ENCODE measurements at places on chromosomes 3 and 15. TPM values are rescaled to one million over a fixed set of nuclear protein-coding genes. Genes with fewer than 3 reads are reported as not detected.

Gene PTPRG
- total RNA-seq, result 1.3 TPM

Gene A4GNT
- not detected for total RNA-seq

Gene CPNE9
- 1.2 TPM for total RNA-seq

Gene PIF1
- total RNA-seq, result 2.8 TPM

Gene STRA6
- not detected for total RNA-seq

Gene OR5K2
- not detected for total RNA-seq

Gene LRRC2
- not detected for total RNA-seq

Gene DYNC1LI1
- total RNA-seq, result 38.8 TPM

Gene PARP16
- total RNA-seq, result 21.6 TPM

Gene LMOD3
- not detected for total RNA-seq

Gene GOLGA6L4
- 3.9 TPM for total RNA-seq

Gene GOLGA6L7
- total RNA-seq, result not detected

Gene LYZL4
- not detected for total RNA-seq

Gene SAMD7
- 0.12 TPM for total RNA-seq

Gene HTR3E
- not detected for total RNA-seq

Gene ADGRG7
- not detected for total RNA-seq

Gene FRMD5
- total RNA-seq, result not detected

Gene DISP2
- total RNA-seq, result 0.71 TPM

Gene P2RY1
- 0.17 TPM for total RNA-seq

Gene SLC51B
- total RNA-seq, result not detected

Gene TIMP4
- not detected for total RNA-seq

Gene RARRES1
- total RNA-seq, result not detected

Gene PTH1R
- not detected for total RNA-seq

Gene GYG1
- 16.3 TPM for total RNA-seq

Gene DPPA2
- not detected for total RNA-seq

Gene PRTG
- total RNA-seq, result not detected

Gene WDR5B
- total RNA-seq, result 12.3 TPM

Gene LCTL
- total RNA-seq, result not detected

Gene SSUH2
- not detected for total RNA-seq

Gene WDR49
- total RNA-seq, result 0.73 TPM

Gene LRRN1
- total RNA-seq, result 2.5 TPM

Gene HDC
- total RNA-seq, result not detected

Gene ITIH1
- 0.53 TPM for total RNA-seq

Gene KLHL6
- total RNA-seq, result 72.6 TPM

Gene MYO5C
- 4.5 TPM for total RNA-seq

Gene HCN4
- not detected for total RNA-seq

Gene SH2D7
- total RNA-seq, result not detected

Gene CAV3
- total RNA-seq, result not detected

Gene P3H2
- total RNA-seq, result not detected

Gene FANCD2OS
- total RNA-seq, result not detected

Gene SLITRK3
- not detected for total RNA-seq

Gene PLCH1
- total RNA-seq, result 0.27 TPM

Gene CNOT10
- 69.0 TPM for total RNA-seq

Measured in B cell (primary cell).